CD4-positive, alpha-beta T cell treated with Interleukin-6 for 4 hours (primary cell): ENCODE measurements at places on chromosomes 2 and 18.

GRCh38 chr2:124112206-124112605, 87.1 kb downstream of the CNTNAP5 start:
- DNase-seq = no peak

DNA sequence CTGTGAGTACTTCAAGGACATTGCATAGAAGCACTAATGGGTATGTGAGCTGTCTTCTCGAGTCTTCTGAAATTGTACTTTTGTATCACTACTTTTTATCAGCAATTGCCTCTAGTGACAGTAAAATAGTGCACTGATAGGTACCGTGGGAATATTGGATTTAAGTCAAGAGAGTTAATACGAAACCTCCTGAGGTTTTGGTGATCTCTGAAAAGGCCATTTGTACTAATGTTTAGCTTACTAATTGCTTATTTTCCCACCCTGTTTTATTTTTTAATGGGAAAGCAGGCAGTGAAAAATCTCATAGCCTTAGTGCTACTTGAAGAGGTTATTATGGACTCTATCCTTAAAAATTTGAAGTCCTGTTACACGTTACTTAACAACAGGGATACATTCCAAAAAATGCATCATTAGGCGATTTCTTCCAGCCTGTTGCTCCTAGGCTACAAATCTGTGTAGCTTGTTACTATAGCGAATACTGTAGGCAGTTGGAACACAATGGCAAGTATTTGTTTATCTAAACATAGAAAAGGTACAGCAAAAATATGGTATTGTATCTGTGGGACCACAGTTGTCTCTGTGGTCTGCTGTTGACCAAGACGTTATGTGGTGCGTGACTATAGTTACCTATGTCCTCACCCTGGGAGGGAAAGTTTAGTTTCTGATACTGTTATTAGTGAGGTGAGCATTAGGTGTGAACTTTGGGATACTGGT, 65.9 kb downstream of the CAB39 start:
- no peak for DNase-seq

GRCh38 chr18:66867653-66868052, 263.8 kb upstream of the CDH19 start:
- DNase-seq = no peak

DNA sequence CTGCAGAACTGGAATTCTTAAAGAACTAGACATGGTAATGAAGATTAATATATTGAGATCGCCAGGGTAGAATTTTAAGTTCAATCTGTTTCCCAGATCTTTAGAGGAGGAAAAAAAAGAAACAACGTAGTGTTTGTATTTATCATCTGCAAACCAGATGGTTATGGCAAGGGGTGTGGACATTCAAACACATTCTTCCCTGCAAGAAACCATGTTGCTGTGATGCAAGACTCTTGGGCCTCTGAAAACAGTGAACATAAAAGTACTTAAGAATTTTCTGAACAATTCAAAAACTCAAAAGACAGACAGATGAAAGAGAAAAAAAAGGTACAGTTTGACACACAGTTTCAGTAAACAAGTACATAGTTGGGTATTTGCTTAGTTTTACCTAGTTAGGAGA, 35.6 kb downstream of the COL5A2 start:
- DNase-seq = no peak
